ENCODE measurements at places on chromosomes 7 and 10. TPM values are rescaled to one million over a fixed set of nuclear protein-coding genes. Genes with fewer than 3 reads are reported as not detected.

CSGALNACT2 gene
- total RNA-seq = 32.4 TPM

SEMA3D gene
- total RNA-seq = 5.5 TPM

C7orf33 gene
- not detected for total RNA-seq

MAT1A gene
- total RNA-seq = 0.76 TPM

PVRIG gene
- 0.41 TPM for total RNA-seq

DNA sequence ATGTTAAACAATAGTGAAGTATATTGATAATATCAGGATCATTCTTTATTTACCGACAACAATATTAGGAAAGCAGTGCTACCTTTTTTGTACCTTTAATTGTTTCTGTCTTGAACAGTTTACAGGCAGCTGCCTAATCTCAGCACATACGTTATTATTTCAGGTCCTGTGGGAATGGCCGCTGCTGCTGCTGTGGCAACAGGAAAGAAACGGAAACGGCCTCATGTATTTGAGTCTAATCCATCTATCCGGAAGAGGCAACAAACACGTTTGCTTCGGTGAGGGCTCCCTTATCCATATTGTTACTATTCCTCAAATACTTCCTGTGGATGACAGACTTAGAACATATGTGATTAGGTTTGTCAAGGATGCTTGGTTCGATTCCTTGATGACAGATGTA, 59.7 kb downstream of the NRF1 start:
- DNase-seq = peak; percentile 15
- no peak overlapping the region for H3K27ac ChIP-seq
- H3K36me3 ChIP-seq = peaks cover 3% of the 10 kb centered on the region
- H3K4me1 ChIP-seq = no peaks in the 10 kb centered on the region
- no peak overlapping the region for H3K4me3 ChIP-seq
- H3K27me3 ChIP-seq = no peaks in the 10 kb centered on the region

GRCh38 chr10:126242397-126243260, 145.6 kb downstream of the ADAM12 start:
- H3K4me3 ChIP-seq = no peak overlapping the region
- DNase-seq = no peak
- H3K27me3 ChIP-seq = no peaks in the 10 kb centered on the region
- H3K4me1 ChIP-seq = no peaks in the 10 kb centered on the region
- H3K36me3 ChIP-seq = no peaks in the 10 kb centered on the region

DNA sequence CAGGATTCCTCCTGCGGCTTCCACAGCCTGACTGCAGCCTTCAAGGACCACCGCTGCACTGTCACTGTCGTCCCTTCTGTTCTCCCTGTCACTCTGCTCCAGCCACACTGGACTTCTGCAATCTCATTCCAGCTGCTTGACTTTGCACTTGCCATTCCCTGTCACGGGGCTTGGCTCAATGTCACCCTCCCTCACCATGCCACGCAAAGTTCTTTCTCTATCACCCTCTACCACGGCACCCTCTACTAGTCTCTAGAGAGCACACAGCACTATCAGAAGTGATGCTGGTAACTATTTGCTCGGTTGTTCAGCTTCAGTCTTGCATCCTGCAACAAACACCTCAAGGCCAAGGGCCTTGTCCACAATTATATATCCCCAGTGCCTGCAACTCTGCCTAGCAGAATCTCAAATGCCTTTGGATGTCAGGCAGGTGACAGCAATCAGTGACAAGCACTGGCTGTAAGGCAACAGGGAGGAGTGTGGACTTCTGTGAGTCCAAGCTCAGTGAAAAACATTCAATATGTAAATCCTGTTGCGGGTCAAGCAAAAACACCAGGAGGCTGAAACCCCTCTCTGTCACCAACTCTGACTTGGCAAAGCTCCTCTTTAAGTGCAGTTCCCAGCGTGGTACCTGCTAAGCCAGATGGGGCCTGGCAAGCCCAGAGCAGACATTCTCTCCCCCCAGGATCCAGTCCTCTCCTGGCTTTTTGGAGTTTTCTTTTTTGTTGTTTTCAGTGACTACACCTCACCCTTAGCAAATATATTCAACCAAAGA, 259.9 kb downstream of the FGFR2 start:
- no peak for DNase-seq
- no peaks in the 10 kb centered on the region for H3K27me3 ChIP-seq
- H3K36me3 ChIP-seq = no peaks in the 10 kb centered on the region
- H3K27ac ChIP-seq = no peak overlapping the region
- no peaks in the 10 kb centered on the region for H3K4me1 ChIP-seq
- H3K4me3 ChIP-seq = no peak overlapping the region

DNA sequence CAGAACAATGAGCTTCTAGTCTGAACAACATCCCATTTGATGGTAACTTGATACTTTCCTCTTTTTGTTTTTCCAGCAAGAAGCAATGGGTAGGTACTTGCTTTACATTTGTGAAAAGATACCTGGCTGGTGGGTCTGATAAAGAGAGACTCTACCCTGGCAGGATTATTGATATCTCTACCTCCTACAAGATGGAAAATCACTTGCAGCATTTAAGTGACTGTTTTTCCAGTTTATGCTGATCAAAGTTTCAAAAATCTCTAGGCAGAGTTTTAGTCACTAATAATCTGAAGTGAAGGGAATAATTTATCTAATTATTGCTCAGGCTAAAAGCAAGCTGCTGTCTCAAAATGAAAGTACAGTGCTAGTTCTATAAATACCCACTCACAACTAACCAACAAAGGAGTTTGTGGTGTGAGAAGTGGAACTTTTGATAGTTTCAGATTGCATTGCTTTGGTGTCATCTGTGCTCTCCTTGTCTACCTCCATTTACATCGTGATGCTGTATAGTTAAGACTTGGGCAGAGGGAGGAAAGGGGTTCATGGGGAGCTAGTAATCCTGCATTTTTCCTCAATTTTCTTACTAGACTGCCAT, 86.0 kb upstream of the ANKRD1 start:
- H3K27ac ChIP-seq = no peak overlapping the region
- no peaks in the 10 kb centered on the region for H3K27me3 ChIP-seq
- DNase-seq = no peak
- peaks cover 4% of the 10 kb centered on the region for H3K4me1 ChIP-seq

GRCh38 chr7:50657341-50657873, 92.2 kb upstream of the DDC start:
- H3K4me1 ChIP-seq = peaks cover 80% of the 10 kb centered on the region
- H3K27ac ChIP-seq = peak overlapping the region; percentile 62
- DNase-seq = no peak
- no peaks in the 10 kb centered on the region for H3K27me3 ChIP-seq
- no peak overlapping the region for H3K4me3 ChIP-seq

DNA sequence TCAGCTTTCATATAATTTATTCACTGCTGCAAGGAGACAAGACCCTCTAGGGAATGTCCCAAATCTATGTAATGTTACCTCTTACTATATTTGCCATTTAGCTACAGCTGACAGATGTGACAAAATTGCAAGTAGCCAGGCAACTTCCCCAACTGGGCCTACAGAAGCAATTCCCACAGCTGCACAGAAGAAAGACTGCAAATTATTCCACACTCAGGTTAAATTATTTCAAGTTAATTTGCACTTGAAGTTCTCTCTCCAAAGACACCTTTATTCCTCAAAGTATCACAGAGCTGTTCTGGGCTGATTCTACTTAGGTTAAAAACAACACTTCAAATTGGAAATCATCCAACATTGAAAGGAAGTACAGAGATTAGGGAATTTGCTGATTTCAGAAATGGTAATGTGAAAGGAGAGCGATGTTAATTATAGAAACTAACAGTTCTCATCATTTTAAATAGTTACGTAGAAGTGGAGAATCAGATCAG, 133.6 kb downstream of the THSD7A start:
- no peak overlapping the region for H3K27ac ChIP-seq
- no peak for DNase-seq
- H3K36me3 ChIP-seq = no peaks in the 10 kb centered on the region
- H3K27me3 ChIP-seq = no peaks in the 10 kb centered on the region
- H3K4me3 ChIP-seq = no peak overlapping the region
- no peaks in the 10 kb centered on the region for H3K4me1 ChIP-seq

DNA sequence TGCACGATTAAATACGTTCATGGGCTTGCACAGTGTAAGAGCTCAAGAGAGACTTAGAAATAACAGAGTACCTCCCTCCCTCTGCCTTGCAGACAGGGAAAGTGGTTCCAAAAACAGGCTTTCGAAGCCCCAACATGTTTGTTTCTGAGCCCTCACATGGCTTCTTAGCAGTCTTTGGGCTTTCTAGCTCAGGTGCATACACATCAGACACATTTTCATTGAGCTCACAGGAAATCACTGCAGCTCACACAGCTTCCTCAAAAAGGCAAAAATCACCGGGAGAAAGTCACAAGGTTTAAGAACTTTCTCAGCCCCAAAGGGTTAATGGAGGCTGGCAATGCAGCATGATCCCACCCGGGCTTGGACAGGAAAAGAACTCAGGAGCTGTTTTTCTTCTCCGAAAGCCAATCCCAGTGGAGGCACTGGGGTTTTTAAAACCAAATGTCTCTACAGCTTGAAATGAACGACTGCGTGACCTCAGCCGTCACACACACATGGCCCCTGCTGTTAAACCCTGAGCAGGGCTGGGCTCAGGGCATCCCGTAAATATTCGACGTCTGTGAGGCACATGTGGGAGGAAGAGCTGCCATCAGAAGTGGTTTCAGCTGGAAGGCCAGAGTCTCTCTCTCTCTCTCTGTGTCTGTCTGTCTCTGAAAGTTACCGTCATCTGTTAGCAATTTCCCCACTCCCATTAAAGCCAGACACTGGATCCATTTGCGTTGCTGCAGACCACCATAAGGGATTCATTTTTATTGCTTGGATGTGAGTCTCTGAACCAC, 69.7 kb downstream of the CALML3 start:
- DNase-seq = peak; percentile 9
- no peaks in the 10 kb centered on the region for H3K4me1 ChIP-seq
- H3K27ac ChIP-seq = no peak overlapping the region
- no peaks in the 10 kb centered on the region for H3K36me3 ChIP-seq
- no peaks in the 10 kb centered on the region for H3K27me3 ChIP-seq

DNA sequence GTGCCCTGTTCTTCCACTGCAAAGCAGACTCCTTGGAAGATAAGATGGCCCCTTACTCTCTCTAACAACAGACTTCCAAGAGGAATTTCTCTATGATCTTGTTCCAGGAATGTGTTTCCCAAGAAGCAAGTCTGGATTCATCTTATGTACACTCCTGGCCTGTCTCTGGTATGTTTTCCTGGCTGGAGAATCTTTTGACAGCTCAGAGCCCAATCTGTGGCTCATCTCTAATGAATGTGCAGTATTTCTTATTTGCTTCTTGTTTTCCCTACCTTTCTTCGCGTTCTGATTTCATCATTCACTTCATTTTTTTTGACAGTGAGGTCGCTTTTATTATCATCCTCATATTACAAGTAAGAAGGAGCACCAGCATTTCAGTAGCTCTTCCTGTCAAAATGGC, 53.0 kb upstream of the PITRM1 start:
- peaks cover 8% of the 10 kb centered on the region for H3K4me1 ChIP-seq
- no peak for DNase-seq
- no peak overlapping the region for H3K27ac ChIP-seq
- H3K27me3 ChIP-seq = no peaks in the 10 kb centered on the region
- H3K4me3 ChIP-seq = no peak overlapping the region

GRCh38 chr10:124160943-124161582, 67.7 kb upstream of the CHST15 start:
- H3K4me1 ChIP-seq = peaks cover 9% of the 10 kb centered on the region
- H3K36me3 ChIP-seq = no peaks in the 10 kb centered on the region
- no peak overlapping the region for H3K27ac ChIP-seq
- H3K27me3 ChIP-seq = peaks cover 15% of the 10 kb centered on the region

DNA sequence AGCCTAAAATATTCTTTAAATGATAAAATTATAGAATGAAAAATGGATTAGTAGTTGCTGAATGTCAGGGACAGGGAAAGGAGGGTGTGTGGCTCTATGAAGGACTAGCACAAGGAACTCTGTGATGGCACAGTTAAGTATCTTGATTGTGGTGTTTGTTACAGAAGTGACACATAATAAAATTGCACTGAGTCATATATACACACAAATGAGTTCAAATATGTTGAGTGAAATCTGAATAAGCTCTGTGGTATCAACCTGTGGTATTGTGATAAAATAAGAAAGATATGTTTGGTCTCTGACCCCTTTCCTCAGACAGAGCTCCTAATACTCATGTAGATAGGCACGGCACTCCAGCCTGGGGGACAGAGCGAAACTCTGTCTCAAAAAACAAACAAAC, 181.5 kb upstream of the TRIM24 start:
- no peaks in the 10 kb centered on the region for H3K4me1 ChIP-seq
- no peak overlapping the region for H3K27ac ChIP-seq
- no peak for DNase-seq
- no peaks in the 10 kb centered on the region for H3K27me3 ChIP-seq
- no peak overlapping the region for H3K4me3 ChIP-seq

DNA sequence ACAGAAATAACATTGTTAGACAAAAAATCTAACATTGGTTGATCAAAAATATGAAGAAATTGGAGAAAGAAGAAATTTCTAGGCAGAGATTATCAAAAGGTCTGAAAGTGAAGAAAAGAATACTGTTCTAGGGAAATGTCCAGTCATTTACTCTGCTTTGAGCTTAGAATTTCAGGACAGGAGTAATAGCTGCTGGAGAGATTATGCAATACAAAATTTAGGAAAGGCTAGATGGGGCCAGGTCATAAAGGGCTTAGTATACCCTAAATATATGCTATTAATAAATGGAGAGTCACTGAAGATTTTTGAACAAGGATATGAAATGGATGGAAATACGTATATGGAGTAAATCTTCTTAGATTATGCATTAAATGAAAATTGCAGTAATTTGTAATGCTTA, 279.2 kb downstream of the CACNA2D1 start:
- H3K4me3 ChIP-seq = no peak overlapping the region
- no peak overlapping the region for H3K27ac ChIP-seq
- no peaks in the 10 kb centered on the region for H3K27me3 ChIP-seq
- H3K4me1 ChIP-seq = no peaks in the 10 kb centered on the region
- no peak for DNase-seq

DNA sequence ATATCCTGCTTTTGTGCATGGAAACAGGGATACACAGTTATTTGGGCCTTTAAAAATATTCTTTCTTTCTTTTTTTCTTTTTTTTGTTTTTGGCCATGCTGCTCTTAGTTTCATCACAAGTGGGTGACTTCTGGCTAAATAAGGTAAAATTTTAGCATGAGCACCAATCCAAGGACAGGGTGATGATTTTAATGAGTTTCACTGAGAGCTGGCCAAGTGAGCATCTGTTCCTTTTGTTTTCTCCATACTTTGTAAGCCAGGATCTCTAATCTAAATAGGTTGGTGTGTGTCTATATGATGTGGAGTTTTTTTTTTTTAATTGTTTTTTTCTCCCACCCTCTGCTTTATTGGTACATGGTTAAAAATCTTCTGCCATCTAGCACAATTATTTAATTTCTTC, 106.8 kb downstream of the POLL start:
- H3K4me1 ChIP-seq = no peaks in the 10 kb centered on the region
- H3K27me3 ChIP-seq = no peaks in the 10 kb centered on the region
- no peak for DNase-seq
- no peak overlapping the region for H3K4me3 ChIP-seq

- no peaks in the 10 kb centered on the region for H3K27me3 ChIP-seq
- H3K27ac ChIP-seq = no peak overlapping the region
- H3K4me1 ChIP-seq = no peaks in the 10 kb centered on the region
- no peak for DNase-seq
Observed at GRCh38 chr7:107441581-107442422, 28.1 kb upstream of the GPR22 start.

- no peaks in the 10 kb centered on the region for H3K4me1 ChIP-seq
- no peaks in the 10 kb centered on the region for H3K36me3 ChIP-seq
- no peaks in the 10 kb centered on the region for H3K27me3 ChIP-seq
- H3K27ac ChIP-seq = no peak overlapping the region
Observed at GRCh38 chr10:28113202-28113601, 114.3 kb upstream of the ODAD2 start.
